Mesothelial cell of epicardium (in vitro differentiated cells): ENCODE measurements at places on chromosomes 4 and X.
A peak's percentile ranks its signal among the peaks of the same experiment; 100 is the strongest.

DNA sequence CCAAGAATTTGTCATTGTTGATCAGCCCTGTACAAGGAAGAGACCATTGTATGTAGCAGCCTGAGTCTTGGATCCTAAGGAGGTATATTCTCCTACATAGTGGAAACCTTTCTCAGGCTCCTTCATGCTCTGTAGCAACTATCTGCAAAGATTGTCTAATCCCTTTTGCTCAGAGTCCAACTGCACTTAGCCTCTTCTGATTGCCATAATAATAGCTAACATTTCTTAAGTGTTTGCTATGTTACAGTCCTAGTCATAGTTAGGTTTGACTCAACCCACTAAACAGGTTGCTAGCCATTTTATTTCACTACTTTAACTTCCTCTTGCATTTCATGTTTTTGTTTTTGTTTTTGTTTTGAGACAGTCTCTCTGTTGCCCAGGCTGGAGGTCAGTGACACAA lies 50.8 kb upstream of the SLC16A2 start:
- DNase-seq: no peak

DNA sequence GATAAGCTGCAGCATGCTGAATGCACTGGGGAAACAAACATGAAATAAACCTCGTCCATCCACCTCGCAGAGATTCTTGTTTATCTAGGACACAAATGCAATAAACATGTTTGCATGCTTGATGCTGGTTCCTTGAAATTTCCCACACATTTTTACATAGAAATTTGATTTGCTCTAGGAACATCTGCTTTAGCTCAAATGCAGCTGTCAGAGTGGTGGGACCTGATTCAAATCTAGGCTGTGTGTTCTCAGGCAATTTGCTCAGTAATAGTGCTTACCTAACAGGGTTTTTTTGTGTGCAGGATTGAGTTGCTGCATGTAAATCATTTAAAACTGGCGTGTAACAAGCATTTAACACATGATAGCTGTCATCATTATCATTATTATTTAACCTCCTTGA lies 293.1 kb downstream of the QDPR start:
- DNase-seq: no peak

DNA sequence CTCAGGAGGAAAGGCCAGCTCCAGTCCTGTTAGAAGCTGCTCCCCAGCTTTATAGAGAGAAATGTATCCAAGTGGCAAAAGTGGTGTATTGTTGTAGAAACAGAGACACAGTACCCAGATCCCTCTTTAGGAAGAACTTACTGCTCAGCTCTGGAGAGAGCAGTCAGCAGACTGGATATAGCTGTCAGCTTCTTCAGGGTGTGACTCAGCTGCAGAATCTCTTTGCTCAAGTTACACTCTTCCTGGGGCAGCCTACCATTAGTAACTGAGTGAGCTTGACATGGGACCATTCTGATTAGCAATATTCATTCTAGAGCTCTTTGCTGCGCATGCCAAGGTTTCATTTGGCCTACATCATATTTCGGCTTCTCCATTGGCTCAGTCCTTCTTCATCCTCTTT lies 40.5 kb downstream of the ATP1B4 start:
- DNase-seq: no peak

- no peak for DNase-seq
These were observed 59.5 kb upstream of the TADA2B start for GRCh38 chr4:6983544-6984142.

- no peak for DNase-seq
These were observed 142.0 kb downstream of the SLC10A7 start for GRCh38 chr4:146379744-146380143.

DNA sequence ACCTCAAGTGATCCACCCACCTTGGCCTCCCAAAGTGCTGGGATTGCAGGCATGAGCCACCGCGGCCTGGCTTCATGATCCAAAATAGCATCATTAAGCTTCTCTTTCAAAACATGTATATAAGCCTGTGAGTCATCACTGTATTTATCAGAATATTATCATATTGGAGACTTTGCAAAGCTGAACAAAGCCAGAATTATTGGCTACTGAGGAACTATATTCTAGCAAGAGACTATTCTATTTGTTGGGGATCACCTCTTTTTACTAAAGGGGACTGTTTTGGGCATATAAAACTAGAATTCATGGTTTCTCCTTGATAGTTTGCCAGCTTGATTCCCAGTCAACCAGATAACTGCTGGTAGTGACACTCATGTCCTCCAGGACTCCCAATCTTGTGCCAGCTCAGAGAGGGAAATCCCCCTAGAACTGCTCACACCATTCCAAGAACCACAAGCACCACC lies 40.1 kb downstream of the TET2 start:
- no peak for DNase-seq

- no peak for DNase-seq
These were observed 45.5 kb downstream of the ETNPPL start for GRCh38 chr4:108717386-108717785.

DNA sequence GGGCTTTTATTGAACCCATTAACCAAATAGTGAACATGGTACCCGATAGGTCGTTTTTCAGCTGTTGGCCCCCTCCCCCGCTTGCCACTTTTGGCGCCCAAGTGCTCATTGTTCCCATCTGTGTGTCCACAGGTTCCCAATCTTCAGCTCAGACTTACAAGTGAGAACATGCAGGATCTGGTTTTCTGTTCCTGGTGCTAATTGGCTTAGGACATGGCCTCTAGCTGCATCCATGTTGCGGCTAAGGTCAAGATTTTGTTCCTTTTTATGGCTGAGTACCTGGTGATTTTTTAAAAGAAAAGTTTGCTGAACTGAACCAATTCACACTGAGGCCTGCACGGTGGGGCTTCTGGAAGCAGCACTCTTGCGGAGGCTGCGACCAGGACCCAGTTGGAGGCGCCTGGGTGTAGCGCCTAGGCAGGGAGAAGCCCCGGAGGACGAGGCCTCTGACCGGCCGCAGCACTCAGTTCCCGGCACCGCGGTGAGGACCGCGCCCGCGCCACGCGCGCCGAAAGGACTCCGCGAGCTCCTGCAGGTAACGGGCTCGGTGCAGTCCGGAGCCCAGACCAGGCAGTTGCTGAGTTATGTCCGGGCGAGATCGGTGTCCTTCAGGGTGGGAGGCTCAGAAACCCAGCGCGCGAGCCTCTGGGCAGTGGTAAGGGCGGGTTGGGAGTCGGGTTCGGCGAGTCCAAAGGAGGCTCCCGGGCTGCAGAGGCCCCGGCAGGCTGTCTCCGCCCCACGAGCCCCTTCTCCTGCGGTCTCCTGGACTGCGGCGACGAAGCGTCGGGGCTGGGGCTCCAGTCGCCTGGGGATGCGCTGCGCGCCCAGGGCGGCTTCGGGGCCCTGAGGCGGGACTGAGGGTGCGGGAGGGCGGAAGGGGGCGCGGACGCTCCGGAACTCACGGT lies 15.8 kb upstream of the SLC25A4 start:
- peak; percentile 49 for DNase-seq

DNA sequence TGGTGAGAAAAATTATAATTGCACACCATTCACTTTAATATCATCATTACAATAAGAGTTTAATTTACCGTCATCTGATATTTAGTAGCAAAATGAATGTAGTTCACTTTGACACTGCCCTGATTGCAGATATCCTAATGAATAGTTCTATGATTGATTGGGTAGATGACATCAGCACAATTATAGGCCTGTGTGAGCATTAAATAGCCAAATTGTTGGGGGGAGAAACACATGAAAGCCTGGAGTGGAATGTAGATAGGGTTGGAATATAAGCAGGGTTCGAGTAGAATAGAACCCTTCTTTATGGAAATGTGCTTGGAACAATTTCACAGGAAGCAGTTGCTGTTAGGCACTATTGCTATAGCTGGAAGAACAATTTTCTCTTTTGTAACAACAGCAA lies 1526.2 kb downstream of the RPA4 start:
- no peak for DNase-seq

DNA sequence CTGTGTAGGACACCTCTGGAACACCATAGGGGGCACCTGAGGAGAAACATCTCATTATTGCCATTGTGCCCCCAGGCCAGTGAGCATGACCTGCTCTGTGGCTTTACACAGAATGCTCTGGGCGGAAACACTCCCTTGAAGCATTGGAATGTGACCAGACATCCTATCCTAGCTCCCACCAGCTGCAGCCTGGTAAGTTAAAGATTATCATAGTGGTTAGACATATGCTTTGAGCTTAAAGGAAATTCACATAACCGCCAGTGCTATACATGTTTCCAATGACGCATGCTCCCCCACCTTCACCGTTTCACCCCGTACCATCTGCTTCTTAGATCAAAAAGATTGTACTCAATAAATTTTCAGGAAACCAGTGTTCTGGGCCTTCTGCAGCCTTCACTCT lies 217.7 kb upstream of the CENPE start:
- no peak for DNase-seq

- no peak for DNase-seq
These were observed 49.2 kb downstream of the IDS start for GRCh38 chrX:149455934-149456333.

DNA sequence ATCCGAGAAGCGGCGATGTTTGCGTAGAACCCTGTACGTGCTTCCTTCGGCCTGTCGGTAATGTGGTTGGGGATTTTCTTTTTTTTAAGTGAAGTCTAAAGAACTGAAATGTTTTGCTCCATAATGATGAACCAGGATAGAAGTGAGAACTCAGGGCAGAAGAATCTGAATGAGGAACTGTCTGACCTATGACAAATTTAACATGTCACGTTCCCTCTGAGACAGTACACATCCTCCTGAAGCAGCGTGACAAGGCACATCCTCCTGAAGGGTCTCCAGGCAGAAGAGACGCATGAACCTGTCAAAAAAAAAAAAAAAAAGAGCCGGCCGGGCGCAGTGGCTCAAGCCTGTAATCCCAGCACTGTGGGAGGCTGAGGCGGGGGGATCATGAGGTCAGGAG lies 6.2 kb downstream of the CSF2RA start:
- no peak for DNase-seq

DNA sequence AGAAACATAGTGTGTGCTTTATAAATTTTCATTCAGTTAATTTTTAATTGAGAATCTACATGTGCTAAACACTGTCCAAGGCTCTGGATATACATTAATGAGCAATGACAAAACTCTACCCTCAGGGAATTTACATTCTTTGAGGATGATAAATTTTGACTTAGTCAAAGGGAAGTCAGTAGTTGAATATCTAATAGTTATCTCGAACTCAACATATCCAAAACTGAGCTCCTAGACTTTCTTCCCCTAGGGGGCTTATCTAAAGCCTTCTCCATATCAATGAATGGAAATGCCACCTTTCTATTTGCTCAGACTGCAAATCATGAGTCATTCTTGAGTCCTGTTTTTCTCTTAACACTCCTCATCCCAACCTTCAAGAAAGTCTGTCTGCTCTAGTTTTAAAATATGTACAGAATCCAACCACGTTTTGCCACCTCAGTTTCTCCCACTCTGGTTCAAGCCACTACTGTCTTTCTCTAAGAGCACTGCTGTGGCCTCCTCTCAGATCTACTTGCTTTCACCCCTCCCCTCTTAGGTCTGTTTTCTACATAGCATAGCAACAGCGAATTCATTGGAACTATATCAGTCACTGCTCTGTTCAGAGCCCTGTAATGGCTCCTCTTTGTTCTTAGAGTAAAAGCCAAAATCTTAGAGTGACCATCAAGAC lies 9.5 kb downstream of the PARM1 start:
- no peak for DNase-seq

DNA sequence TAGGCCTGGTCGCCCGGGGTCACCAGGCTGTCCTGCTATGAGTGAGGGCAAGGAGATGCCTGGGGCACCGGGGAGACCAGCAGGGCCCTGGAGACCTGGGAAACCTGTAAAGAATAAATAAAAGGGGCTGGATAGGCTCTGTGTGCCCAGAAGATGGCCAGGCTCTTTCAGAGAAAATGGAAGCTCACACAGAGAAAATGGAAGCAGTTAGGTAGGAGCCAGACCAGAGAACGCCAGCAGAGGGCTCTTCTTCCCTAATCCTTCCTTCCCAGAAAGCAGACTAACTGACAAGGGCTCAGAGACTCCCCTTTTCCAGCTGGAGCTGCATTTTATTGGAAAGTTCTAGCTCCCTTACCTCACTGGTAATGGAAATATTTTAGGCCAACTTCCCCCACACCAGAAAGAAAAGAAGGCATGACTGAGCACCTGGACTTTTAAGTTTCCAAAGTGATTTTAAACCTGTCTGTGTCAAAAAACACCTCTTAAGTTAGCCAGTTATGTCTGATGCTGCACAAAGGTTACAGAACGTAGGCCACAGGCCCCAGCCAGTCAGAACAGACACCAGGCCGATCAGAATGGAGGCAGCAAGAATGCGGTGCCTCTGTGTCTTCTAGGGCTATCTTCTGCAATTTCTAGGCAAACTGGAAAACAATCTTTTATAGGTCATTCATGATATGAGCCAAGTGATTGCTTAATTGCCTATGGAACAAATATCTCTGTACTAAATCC lies 74.0 kb downstream of the ATG4A start:
- no peak for DNase-seq

GRCh38 chrX:107537815-107538214 lies 88.4 kb downstream of the FRMPD3 start:
- no peak for DNase-seq

DNA sequence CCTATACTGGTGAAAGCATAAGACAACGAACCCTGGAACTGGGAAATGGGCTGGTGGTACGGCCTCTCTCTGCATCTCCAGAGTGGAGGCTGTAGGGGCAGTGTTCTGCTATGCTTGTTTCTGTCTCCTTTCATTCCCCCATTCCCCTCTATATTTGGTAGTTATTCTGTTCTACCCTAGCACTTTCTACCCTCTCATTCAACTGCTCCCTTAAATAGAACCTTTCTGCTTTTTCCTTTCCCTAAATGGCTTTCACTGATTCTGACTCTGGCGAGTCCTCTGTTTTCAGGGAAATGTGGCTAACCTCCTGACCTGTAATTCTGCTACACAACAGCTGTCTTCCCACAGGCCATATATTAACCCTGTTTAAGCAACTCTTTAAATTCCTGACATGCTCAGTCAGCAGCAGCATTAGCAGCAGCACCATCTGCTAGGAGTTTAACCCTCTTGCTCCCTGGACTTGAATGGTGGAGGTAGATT lies 94.2 kb downstream of the CXCL13 start:
- no peak for DNase-seq

GRCh38 chrX:41137589-41137988 lies 52.3 kb downstream of the USP9X start:
- no peak for DNase-seq

DNA sequence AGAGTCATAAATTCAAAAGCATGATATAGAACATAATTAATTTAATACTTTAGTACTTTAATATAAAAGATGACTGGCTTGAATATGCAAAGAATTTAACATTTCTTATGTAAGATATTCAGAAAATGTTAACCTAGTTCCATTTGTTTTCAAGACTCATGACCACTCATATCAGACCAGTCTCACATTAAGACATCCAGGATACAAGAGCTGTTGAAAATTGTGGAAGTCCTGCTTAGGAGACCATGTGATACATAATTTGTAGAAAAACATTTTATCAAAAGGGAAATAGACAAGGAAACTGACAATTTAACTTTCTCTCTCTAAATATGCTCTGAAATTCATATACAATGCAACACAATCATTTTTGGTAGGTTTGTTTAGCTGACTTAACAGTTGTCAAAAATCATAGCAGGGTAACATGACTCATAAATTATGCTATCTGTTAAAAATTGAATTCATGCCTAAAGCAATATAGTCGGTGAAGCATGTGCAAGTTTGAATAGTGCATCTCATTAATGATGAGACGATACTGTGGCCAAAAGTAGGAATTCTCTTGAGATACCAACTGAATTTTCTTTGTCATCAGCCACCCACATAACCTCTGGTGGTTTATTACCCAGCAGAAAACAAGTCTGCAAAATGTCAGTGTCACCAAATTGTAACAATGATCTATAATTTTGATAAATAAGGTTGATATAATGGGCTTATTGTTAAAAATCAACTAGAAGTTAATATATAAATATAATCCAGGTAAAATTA lies 211.4 kb downstream of the GASK1B start:
- no peak for DNase-seq
